ENCODE measurements at places on chromosomes 2 and 18.

- DNase-seq, result no peak
Observed at GRCh38 chr2:151241224-151241623, 20.4 kb downstream of the RBM43 start.

- DNase-seq, result no peak
Observed at GRCh38 chr2:227720680-227721079, 2.9 kb upstream of the SLC19A3 start.

DNA sequence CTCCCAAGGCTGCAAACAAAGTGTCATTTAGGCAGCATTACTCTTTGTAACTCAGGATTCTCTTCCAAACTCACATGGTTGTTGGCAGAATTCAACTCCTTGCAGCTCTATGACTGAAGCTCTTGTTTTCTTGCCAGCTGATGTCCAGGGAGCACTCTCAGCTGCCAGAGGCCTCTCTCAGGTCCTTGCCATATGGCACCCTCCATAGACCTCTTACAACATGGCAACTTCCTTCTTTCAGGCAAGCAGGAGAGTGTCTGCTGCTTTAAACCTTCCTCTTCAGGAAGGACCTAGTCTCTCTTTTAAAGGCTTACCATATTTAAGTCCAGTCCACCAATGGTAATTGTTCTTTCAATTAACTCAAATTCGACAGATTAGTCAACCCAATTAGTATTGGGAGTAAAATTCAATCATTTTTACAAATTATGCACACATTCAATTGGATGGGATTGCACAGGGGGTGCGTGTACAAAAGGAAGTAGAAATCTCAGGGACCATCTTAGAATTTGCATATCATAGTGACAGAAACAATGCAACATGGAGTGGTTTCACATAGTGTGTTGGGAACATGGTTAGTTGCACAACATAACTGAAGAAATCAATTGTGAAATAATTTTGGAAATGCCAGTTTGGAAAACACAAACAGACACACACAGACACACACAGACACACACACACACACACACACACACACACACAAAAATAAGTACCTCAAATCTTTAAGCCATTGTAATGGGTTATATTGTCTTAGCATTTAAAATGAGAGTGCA is 893.5 kb upstream of the ZEB2 start:
- no peak for DNase-seq

- DNase-seq, result no peak
Observed at GRCh38 chr18:10061566-10062140, 147.8 kb downstream of the VAPA start.

GRCh38 chr2:181954538-181954883 is 31.1 kb upstream of the PPP1R1C start:
- DNase-seq, result no peak

DNA sequence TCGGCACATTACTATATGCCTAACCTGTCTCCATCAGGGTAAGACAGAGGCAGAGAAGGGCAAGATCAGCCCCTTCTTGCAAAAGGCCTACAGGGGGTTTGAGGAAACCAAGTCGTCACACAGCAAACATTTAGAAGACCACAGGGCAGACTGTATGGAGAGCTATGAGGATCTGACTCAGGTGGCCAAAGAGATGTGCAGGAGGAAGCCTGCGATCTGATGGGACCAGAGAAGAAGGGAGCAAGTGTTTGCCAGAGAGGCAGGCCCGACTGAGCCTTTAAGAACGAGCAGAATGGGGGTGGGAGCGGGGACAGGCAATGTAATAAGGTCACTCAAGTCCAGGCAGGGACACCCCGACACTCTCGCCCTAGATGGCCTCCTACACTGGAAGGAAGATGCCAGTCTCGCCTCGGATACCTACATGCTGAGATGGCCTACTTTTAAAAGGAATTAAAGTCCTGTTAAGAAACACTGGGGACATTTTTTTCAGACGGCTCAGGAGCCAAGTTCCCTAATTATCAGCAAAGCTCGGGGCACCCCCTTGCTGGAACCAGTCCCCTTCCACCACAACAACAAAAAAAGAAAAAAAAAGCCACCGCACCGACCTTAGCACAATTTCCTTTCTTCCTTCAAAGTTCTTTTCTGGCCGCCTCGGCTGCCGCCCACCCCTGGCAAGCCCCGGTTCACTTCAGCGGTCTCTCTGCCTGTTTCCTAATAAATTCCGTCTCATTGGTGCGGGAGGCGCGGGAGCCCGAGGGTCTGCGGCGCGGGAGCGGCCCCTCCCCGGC is 1.5 kb downstream of the SFXN5 start:
- DNase-seq, result no peak

DNA sequence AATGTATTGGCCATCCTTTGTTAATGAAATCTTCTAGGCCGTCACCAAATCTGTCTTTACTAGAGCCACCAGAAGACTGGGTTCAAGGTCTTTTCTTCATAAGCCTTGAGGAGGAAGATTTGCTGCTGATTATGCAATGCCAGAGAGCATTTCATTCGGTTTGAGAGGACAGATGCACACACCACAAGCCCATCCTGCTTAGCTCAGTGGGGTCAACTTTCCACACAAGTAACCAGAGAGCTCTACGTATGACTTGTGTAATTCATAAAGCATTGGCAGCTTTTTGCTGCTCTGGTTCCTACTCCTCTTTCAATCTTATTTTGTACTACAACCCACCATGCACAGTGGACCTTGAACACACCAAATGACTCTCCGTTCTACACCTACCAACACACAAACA is 106.9 kb downstream of the OSR1 start:
- DNase-seq, result no peak

DNA sequence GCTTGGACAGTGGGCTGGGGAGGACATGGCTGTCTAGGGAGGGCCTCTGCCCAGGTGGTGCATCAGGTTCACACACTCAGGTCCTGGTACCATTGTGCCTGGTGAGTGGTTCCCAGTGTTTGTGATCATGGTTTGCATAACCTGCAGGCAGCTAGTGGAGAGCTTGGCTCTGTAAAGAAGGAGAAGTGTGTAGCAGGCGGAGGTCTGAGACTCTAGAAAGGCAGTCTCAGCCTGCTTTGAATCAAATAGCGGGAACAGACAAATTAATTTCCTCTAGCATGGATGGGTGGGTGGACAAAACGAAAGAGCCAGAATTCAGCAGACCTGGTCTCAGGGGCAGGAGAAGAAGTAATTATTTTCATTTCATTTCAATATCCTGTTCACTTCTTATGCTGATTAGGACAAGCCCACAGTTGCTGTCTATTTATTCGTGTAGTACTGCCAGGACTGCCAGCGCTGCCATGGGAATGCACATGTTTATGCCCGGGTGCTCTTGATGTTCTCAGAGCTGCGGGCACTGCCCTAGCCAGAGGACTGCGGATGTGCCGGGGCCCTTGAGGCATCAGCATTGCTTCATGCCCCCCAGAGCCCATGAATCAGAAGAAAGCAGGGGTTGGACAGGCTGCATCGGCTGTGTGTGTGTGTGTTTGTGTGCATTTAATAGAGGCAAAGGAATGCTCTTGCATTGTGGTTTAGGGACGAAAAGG is 45.4 kb upstream of the DLX2 start:
- no peak for DNase-seq

- no peak for DNase-seq
Observed at GRCh38 chr2:124704071-124704925, 679.2 kb downstream of the CNTNAP5 start.

- DNase-seq, result no peak
Observed at GRCh38 chr18:79471597-79471996, 75.9 kb downstream of the NFATC1 start.

DNA sequence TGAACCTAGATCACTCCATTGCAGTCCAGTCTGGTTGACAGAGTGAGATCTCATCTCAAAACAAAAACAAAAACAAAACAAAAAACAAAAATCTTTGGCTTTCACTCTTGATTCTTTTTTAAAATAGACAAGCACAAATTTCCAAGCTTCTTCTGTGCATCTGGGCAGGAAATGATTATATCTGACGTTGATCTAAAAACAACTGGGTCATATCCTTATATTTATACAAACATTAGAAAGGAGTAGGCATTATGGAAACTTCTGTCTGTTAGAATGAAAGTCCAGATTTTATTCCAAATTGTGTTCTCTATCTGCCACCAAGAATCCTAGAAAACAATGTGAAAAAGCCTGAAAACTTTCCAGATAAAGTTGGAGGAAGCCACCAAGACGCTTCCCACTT is 26.2 kb upstream of the PMAIP1 start:
- no peak for DNase-seq

GRCh38 chr2:12504443-12504842 is 212.3 kb upstream of the TRIB2 start:
- DNase-seq, result no peak

DNA sequence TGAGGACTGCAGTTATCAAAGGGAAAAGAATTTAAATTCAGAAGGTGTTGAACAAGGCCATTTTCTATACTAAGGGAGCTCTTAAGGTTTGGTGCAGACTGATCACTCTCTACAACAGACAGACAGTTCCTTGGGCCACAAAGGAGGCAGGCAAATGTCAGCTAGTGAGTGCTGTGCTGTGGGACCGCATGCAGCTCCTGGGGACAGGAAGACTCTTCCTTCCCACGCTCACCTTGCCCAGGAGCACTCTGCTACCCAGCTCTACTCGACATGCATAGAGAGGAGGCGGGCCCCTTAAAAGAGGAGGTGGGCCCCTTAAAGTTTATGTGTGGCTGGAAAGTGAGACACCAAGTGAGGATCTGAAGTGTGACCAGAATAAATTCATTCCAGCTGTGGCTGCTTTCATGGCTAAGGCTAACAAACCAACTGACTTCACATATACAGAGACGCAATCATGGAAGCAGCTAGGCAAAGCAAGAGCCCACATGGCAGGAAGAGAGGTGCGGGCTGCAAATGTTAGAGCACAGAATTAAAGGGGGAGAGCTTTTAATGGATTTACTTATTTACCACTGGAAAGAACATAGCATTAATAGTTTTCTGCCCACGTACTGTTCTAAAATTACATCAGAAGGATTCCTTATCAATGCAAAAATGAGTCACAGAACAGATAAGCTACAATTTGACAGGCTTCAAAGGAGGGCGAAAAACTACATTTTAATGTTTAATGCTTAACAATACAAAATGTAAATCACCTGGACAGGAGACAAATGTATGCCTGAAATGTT is 101.4 kb upstream of the RNU4ATAC start:
- no peak for DNase-seq

DNA sequence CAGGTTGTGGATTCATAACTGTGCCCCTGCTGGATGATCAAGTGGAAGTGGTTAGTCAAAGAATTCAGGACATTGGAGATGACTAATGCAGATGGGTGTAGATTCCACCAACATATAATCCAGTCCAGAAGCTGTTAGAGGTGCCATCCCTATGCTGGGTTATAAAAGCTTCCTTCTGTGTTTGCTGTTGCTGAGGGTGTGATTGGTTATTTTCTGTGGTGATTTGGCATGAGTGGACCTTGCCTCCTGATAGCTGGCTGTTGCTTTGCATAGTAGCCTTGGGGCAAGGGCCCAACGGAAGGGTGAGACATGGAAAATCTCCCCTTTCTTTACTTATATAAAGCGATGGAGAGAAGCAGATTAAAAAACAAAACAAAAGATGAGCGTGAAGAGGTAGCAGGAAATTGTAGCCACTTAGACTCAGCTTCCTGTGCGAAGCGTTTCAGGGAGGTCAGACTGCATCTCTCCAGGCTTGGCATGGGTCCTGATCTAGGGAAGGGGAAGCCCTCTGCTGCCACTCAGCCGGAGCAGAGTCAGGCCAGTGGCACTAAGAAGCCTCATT is 190.4 kb downstream of the FMNL2 start:
- DNase-seq, result no peak

DNA sequence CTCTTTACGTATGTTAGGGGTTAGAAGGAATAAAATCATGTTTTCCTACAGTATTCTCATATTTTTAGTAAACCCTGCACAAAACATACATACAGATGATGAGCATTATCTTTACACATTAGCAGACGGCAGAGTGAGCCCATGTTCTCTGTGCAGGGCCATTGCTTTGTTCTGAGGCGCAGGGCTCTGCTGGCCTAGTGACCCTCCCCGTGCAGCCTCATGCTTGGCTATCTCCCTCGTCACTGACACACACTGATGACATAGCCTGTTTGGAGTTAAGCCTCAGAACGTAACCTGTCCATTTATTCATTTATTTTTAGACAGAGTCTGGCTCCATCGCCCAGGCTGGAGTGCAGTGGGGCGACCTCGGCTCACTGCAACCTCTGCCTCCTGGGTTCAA is 115.9 kb upstream of the FOSL2 start:
- no peak for DNase-seq

- no peak for DNase-seq
Observed at GRCh38 chr2:69226903-69227302, 160.1 kb downstream of the GFPT1 start.

GRCh38 chr2:48148841-48149430 is 242.6 kb upstream of the FBXO11 start:
- DNase-seq, result no peak

DNA sequence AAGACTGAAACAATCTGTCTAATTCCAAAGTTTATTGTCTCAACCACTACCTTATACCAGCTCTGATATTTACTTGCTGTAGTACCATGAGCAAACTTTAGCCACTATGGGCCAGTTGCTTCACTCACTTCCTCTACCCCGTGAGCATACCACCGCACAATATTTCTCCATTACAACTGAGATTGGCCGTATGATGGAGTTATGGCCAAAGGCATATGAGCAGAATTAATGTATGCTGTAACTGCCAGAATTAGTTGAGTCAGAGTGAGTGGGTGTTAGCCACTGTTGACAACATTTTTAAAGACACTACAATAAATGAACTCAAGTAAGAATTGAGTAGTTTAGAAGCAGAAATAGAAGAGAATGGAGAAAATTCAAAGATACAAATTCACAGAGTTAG is 69.7 kb downstream of the LRATD1 start:
- no peak for DNase-seq

DNA sequence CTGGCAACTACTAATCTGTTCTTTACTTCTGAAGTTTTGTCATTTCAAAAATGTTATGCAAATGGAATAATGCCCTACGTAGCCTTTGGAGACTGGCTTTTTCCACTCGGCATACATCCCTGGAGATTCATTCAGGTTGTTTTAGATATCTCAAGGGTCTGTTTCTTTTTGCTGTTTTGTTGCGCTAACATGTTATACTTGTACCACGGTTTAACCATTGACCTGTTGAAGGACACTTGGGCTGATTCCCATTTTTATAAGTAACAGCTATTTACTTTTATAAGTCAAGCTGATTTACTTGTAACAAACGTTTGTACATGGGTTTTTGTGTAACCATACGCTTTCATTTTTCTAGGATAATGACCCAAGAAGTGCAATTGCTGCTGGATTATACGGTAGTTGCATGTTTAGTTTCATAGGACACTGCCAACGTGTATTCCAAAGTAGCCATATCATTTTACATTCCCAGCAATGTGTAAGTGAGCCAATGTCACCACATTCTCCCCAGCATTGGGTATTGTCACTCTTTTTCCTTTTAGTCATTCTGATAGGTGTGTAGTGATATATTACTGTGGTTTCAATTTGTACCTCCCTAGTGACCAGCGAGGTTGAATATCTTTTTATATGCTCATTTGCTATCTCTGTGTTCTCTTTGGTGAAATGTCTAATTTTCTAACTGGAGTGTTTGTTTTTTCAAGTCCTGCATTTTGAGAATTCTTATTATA is 36.5 kb upstream of the STAT4 start:
- DNase-seq, result no peak

- DNase-seq, result no peak
Observed at GRCh38 chr2:19592197-19592596, 233.8 kb upstream of the OSR1 start.

- DNase-seq, result no peak
Observed at GRCh38 chr2:118449401-118449800, 361.1 kb downstream of the INSIG2 start.

GRCh38 chr18:34720220-34720619 is 10.1 kb downstream of the DTNA start:
- no peak for DNase-seq

GRCh38 chr2:60560734-60561644 is 7.5 kb upstream of the BCL11A start:
- no peak for DNase-seq

GRCh38 chr2:237092920-237093781 is 7.5 kb downstream of the COPS8 start:
- DNase-seq, result no peak

Measured in activated CD4-positive, alpha-beta T cell treated with anti-CD3 and anti-CD28 coated beads, Interleukin-2, amount 50 U/mL, for 1 hour (primary cell).